Umbilical cord (tissue), 2 donors: ENCODE measurements at places on chromosomes 1 and 21.

GRCh38 chr1:2351723-2352122, 39.6 kb downstream of the MORN1 start:
- DNase-seq: no peak

DNA sequence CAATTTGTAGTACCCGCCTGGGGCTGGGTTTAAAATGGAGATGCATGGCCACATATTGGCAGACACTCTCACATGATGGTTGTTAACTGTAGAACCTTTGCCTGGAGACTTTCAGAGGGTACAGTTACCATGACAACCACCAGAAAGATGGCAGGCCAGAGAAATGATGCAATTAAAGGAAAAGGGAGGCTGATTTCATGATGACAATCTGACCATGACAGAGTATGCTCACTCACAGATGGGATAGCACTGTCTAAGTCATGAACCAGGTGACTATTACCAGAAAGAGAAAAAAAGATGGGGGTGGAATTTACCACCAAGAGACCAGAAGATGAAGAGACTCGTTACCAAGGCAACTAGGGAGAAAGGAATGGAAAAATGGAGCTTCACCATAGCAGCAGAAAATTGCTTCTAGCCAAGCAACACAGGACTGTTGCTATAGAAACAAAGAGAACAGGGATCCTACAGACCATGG, 3.5 kb upstream of the TRIT1 start:
- DNase-seq: no peak

- no peak for DNase-seq
Observed at GRCh38 chr1:151680826-151681225, 35.8 kb downstream of the CELF3 start.

DNA sequence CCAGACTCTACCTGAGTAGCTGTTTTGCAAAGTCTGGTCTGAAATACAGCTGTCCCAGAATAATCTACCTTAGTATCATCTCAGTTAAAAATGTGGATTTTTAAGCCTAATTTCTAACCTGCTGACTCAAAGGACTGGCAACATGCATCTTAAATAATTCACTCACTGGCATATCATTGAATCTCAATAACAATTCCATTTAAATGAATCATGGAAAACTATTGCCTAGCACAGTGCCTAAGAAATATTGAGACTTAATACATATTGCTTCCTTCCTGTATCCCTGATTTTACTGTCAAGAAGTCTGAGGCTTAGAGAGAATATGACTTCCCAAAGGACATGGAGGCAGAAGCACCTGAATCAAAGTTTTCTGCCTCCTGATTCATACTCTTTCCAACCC, 3.1 kb downstream of the CCDC190 start:
- no peak for DNase-seq
